ENCODE measurements at places on chromosomes 11 and 22.

DNA sequence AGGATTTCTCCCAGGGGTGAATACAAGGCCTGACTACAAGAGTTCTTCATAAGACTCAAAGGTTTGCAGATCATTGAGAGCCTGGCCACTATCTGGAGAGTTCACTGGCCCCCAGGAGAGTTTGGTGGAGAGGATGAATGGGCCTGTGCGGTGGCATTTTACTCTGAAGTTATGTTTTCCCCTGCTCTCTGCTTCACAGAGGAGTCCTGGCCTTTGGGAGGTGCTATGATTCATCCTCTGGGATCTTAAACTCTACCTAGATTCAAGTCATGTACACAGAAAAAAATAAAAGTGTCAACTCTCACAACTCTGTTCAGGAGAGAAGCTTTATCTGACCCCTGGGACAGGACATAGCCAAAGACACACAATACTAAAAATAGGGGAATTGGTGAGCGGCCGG, 159.1 kb upstream of the CARD18 start:
- DNase-seq = no peak

GRCh38 chr22:19878461-19879245, 24.0 kb upstream of the GNB1L start:
- DNase-seq = no peak

GRCh38 chr11:130397780-130398179, 30.6 kb downstream of the ADAMTS8 start:
- DNase-seq = no peak

DNA sequence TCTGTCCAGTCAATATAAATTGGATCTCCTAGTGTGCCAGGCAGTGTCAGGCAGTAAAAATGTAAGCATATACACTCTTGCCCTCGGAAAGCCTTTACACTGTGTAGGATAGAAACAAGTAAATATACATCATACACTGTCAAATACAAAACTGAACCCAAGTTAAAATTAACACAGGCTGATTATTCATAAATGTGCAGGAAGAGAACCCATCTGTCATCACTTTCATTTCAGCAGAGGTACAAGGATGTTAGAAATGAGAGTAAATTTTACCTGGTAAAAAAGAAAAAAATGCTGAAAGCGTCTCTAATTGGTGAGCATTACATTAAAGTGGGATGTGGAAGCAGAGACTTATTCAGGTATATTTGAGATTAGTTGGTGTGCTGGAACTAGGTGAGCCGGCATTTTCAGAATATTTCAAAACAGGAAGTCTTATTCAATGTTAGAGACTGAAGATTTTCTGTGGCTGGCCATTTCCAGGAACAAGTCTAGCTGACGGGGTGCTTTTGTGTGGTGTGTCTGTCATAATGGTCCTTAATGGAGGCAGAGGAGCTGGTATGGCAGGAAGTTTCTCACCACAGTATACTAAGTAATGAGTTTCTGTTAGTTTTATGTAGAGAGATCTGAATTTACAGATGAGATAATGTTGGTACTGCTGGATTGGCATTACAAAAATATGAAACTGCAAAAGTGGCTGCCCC, 192.6 kb downstream of the CASP12 start:
- DNase-seq = no peak

- no peak for DNase-seq
These were observed 504.2 kb upstream of the ARHGAP42 start for GRCh38 chr11:100182927-100183326.

- no peak for DNase-seq
These were observed 153.4 kb downstream of the CCDC34 start for GRCh38 chr11:27209562-27210005.

DNA sequence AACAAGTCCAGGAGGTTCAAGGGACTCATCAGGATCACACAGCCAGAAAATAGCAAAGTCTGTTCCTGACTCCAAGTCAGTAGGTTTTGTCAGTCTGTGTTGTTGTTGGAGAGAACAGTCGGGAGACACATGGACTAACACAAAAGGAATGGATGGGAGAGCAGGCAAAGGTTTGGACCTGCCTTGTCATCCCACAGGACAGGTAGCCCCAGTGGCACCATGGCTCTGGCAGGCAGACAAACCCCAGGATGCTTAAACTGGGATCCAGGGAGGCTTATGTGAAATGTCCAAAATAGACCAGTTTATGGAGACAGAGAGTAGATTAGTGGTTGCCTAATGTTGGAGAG, 201.6 kb upstream of the NAV2 start:
- DNase-seq = no peak

- DNase-seq = no peak
These were observed at the start of gene PTH for GRCh38 chr11:13495929-13496328. PTH (minus strand) TSS chr11:13495997; CDS start chr11:13492855, 3,142 bp downstream.

- DNase-seq = no peak
These were observed 12.7 kb upstream of the OR52K2 start for GRCh38 chr11:4436411-4436810.

GRCh38 chr11:43427971-43428370, 69.3 kb downstream of the TTC17 start:
- no peak for DNase-seq

DNA sequence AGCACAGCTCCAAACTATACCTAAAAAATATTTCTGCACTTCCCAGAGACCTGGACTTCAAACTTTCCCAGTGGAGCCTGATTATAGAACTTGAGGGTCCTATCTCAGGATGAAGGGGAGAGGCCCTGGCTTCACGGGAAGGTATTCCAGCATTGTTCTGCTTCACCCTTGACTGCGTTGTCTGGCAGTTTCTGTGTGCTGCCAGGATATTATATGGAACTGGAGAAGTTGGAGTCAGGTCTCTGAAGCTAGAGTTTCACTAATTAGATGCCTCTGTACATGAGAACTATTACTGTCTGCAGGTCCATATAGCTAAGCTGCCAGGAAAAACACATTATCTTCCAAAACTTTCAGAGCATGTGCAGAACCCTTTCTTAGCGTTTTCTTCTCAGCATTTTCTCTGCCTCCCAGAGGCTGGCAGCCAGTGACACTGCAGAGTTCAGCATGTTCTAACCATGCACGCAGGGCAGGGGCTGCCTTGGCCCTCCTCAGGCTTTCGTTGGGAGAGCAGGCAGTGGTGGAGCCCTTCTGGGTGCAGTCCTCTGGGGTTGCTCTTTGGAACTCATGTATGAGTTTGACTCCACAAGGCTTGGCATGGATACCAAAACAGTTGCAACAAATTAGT, 99.3 kb downstream of the CWC15 start:
- DNase-seq = no peak

DNA sequence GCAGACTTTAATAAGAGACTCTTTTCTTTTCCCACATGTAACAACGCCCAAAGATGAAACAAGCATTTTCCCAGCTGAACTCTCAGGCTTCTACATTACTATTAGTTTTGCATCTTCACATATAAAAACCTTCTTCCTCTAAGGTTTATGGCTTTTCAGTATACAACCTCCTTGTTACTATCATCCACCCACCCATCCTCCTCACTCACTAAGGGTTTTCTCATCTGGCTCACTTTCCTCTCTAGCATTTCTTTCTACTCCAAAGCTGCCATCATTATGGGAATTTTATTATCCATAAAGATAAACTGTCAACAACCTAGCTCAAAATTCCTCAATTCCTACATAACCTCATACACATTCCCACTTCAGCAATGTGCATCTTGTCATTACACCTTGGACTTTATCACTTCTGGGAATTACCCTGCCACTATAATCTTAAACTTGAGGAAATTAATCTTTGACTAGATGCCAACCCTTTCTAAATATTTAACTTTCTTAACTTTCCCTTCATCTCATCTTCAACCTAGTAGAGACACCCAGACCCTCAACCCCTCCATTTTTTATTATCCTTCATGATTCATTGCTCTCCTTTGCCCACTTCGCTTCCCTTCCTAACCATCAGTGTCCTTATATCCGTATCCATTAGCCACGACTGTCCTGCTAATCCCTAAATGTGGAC, 30.9 kb downstream of the MTMR2 start:
- no peak for DNase-seq

DNA sequence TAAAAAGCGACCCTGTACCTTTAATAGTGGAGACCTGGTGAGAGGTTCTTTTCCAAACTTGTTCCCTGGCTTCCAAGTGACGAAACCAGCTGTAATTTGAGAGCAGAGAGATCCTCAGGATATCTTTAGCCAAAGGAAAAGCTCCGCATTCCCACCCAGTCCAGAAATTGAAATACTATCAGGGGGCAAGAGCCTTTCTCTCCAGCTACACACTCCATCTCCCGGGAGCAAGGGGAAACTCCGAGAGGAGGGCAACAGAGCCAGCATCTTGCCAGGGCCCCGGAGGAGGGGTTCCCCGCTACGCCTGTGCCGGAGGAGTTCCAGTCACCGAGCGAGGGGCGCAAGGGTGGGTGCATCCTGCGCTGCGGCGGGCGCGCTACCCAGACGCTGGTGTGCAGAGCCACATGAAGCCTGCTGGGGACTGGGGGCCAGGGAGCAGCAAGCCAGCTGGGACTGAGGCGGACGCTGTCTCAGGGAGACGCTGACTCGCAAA, at the start of gene FIBIN:
Gene FIBIN, plus strand, starts transcription at position 148 of the 493 bp plus-strand sequence. CDS start 415 bp downstream, outside the sequence.
- DNase-seq = no peak

GRCh38 chr11:59667812-59668187, 1.0 kb downstream of the PATL1 start:
- no peak for DNase-seq

DNA sequence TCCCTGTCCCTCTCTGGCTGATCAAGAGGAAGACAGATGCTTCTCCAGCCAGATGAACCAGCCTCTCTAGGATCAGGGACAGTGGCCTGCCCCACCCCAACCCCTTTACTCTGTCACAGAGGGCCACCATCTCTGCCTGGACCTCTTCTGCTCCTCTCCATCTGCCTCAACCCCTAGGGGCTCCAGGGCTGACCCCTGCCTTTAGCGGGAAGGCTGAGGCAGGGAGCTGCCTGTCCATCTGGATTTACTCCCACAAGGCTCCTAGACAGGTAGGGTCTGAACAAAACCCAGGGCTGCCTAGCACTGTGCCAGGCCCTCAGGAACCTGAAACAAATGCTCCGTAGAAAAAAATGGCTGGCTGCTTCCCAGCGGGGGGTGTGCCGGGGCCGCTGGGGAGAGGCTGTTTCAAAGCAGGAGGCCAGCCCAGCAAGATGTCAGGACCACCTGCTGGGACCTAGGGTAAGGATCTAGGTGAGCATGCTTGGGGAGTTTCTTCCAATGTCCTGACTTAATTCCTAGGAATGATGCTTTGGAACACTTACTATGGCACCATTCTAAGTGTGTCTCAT, 3.2 kb downstream of the CHST1 start:
- DNase-seq = no peak

GRCh38 chr11:72012897-72013721, 14.4 kb downstream of the IL18BP start:
- DNase-seq = no peak

DNA sequence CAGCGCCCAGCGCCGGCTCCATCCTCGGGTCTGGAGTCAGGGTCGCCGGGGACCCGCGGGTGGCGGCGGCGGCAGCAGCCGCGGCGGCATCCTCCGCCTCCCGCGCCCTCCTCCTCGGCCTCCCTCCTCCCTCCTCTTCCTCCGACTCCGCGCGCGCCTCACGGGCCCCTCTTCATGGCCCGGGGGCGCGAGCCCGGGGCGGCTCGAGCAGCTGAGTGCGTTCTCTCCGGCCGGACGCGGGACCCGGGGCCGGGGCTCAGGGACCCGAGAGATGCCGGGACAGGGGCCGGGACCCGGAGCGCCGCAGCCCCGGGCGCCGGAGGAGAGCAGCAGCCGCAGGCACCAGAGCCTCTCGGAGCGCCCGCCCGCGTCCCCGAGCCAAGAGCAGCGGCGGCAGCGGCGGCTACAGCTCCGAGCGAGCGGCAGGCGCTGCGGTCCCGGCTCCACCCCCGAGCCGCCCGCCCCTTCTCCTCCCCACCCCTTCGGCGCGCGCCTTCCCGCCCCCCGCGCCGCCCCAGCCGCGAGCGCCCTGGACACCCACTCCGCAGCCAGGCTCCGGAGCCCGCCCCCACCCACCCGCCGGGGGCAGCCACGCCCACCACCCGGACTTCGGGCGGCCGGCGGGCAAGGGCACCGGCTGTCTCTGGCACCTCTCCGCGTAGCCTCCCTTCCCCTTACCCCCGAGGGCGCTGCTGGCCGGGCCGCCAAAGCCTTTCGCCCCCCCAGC, at the start of gene CHST1:
Gene CHST1, minus strand, starts transcription at position 417 of the 727 bp plus-strand sequence. CDS start 14,699 bp downstream, outside the sequence.
- DNase-seq = no peak

- DNase-seq = no peak
These were observed 193.0 kb downstream of the MSANTD4 start for GRCh38 chr11:105829084-105829483.

DNA sequence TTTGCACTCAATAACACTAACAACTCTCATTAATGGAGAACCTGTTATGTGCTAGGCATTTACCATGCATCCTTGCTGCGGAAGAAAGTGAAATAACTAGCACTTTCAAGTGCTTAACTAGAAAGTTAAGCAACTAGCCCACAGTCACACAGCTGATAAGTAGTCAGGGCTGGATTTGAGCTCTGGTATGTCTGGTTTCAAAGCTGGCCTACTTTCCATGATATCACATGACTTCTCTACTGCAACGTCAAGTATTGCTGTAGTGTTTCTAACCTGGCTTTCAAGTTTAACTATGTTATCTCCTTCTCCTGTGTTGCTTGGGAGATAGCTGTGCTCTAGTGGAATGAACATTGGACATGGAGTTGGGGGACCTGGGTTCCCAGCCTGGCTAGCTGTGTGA, 12.1 kb downstream of the SLC15A3 start:
- DNase-seq = no peak

- DNase-seq = no peak
These were observed 32.1 kb upstream of the DGKZ start for GRCh38 chr11:46315033-46315738.

- no peak for DNase-seq
These were observed 43.5 kb downstream of the MYH9 start for GRCh38 chr22:36344106-36344827.

DNA sequence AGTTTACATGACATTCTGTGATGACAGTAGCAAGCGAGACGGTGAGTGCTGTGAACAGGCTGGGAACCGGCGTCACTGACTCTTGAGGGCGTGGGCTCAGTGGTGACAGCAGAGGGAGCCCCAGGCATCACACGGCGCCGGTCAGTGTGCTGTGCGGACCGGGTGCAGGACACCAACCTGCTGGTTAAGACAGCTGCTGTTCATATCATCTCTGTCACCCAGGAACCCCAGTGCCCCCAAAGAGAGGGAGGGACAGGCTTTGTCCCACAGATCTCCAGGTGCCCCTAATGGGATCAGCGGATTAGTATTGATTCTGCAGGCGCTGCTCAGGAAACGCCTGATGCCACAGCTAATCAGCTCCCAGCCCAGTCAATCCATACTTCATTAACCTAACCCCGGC, 18.4 kb downstream of the B3GAT1 start:
- DNase-seq = no peak

GRCh38 chr11:92653454-92653853, 316.0 kb upstream of the MTNR1B start:
- no peak for DNase-seq
